ENCODE measurements at places on chromosomes 7 and 10.

- no peak for DNase-seq
These were observed 145.5 kb upstream of the CELF2 start for GRCh38 chr10:10872035-10872673.

- DNase-seq: peak; percentile 2
These were observed 918 bp downstream of the NET1 start for GRCh38 chr10:5413012-5413938.

DNA sequence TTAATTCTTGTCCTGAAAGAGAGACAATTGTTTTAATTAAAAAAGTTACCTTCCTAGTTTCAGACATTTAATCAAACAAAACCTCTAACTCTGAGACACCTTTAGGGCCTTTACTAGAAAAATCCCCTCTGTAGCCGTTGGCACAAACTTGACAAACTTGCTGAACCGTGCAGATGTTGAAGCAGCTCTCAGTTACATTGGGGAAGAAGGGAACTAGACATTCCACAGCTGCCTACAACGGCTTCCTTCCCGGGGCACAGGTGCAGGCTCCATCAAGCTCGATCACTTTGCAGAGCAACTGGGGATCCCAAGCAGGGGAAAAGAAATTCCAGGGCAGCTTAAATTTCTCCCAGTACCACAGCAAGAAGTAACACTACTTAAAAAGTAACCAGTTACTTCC is 141.3 kb downstream of the SKAP2 start:
- no peak for DNase-seq

DNA sequence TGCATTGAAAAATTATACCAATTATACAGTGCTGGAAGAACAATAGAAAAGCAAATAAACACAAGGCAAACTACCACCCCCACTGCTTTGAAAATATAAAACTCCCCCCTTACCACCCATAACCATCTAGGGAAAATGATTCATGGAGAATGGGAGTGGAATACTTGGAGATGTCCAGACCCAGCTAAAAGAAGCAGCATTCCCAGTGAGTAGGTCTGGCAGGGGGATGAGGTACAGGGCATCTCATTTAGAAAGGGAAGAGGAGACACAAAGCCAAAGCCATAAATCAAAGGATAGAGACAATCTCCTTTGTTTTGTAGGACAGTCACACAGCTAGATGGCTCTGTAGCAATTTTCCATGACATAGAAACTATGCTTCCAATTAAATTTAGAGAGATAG is 36.0 kb upstream of the DGKI start:
- DNase-seq: no peak

GRCh38 chr7:100137851-100138760 is 10.6 kb upstream of the LAMTOR4 start:
- no peak for DNase-seq

DNA sequence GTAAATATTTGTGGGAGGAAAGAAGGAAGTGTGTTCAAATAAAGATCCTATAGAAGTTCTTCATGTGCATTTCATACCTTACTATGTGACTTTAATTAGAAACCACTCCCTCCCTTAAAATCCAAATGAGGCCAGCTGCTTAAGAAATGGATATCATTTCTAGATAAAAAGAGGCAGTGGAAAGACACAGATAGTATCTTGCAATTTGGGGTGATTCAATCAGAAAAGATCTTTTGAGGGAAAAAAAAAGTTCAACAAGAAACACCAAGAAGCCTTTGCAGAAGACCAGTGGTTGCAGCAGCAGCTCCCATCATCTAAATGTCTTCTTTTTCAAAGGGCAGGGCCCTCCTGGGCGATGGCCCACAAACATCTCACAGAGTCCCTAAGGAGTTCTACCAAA is 200.1 kb downstream of the LRRN3 start:
- DNase-seq: no peak

DNA sequence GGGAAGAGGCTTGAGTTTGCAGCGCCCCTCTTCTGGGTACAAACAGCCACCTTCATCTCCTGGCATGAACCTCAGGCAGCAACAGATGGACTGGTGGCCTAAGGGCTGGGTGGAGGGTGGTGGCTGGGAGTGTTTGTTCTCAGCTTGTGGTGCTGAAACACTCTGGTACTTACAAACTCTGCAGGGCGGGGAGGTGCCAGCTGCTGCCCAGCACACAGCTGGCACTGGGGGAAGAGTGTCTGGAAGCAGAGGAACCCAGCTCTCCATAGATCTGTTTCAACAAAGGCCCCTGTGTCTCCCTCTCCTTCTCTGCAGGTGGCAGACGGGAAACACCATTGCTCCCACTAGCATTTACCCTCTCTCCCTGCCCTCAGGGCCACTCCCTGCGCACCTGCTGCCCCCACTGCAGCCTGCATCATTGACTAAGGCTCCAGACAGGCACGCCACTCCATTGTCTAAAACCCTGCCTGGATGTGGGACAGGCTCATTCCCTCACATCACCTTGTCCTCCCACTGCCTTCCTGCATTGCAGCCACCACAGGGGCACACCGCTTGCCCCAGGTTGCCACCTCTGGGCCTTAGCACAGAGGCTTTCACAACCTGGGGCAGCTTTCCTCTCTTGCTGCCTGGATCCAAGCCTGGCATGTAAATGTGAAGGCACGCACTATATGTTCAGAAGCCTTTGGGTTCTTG is 6.5 kb downstream of the ARHGAP22 start:
- DNase-seq: peak; percentile 56

DNA sequence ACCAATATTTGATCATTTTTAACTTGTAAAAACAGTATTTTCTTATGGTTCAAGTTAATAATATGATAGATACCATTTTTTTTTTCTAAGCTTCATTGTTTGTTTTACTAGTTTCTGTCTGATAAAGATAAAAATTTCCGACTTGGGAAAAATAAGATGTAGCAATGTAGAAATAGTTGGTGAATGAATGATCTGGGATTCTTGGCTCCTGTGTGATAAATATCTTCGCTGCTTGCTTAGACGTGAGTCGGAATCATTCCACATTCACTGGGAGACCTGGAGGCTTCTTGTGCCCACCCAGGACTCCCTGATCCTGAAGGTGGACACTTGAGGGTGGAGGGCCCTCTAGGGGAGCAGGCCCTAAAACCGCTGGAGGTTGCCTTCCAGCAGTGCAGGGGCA is 47.9 kb downstream of the EXOC4 start:
- DNase-seq: no peak

DNA sequence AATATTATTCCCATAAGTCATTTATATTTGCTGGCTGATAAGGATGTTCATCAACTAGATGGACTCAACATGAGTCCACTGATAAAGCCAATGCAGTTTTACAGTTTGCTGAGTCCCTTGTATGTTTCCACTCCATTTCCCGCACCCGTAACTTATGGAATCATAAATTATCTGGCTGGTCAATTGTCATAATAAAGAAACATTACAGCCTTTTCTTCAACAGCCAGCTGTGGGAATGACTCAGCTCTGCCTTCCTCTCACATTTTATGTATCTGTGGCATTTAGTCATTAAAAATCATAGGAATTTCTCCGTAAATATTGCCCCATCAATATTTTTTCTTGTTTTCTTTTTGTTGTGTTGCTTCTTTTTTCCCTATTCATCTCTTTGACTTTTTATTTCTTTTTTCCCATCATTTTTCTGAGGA is 22.3 kb upstream of the TMEM26 start:
- DNase-seq: no peak

DNA sequence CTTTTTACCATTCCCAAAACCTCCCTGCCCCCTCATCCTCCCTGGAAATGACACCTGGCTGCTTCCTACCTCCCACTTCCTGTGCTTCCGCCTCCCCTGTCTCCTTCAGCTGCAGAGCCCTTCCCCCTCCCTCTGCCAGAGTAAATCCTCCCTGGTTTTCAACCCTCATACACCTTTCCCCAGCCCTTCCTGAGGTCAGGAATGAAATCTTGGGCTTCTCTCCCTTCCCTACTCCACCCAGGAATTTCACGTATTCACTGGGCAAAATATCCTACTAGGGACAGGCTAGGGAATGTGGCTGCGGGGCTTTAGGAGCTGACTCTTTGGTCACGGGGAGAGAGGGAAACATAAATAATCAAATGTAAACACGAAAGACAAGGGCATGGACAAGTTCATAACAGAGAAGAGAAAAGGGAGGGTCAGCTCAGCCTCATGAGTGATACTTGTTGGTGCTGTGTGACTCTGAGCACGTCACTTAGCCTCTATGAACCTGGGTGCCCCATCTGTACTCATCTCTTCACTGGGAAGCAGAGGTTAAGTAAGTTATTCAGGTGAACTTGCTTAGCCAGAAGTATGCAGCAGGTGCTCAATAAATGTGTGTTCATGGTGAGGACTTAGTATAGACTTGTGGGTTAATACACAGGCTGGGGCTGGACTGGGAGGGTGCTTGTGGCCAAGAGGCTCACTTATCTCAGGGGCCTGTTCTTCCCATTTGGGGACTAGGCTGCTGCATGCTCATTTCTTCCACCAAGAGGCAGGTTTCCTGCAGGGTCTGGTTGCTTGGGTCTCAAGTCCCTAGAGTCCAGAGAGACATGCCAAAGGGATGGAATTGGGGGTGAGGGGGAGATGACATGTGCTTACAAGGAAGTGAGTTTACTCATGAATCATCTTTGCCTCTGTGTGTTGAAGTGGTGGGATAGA is 10.0 kb upstream of the DUSP5 start:
- no peak for DNase-seq

DNA sequence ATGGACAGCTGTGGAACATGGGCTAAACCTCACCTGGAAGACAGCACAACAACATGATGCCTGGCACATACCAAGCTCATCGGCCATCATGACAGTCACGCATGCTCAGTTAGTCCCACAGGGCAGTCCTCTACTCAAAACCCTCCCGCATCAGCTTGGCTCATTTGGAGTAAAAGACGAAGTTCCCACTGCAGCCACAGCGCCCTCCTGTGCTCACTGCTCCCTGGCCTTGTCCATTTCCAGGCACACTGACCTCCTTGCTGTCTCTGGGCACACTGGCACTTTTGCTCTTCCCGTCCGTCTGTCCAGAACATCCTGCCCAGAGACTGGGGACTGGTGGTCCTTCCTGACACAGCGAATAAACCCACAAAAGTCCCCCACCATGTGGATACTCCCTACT is 66.2 kb downstream of the LARP4B start:
- DNase-seq: no peak

DNA sequence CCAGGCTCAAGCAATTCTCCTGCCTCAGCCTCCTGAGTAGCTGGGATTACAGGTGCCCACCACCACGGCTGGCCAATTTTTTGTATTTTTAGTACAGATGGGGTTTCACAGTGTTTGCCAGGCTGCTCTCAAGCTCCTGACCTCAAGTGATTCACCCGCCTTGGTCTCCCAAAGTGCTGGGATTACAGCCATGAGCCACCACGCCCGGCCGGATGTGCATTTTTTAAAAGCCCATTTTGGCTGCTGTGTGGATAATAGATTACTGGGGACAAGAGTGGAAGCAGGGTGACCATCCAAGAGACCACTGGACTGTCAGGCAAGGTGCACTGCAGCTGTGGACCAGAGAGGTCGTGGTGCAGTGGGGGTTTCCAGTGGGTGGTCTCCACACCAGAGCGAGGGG is 21.4 kb downstream of the HKDC1 start:
- no peak for DNase-seq

DNA sequence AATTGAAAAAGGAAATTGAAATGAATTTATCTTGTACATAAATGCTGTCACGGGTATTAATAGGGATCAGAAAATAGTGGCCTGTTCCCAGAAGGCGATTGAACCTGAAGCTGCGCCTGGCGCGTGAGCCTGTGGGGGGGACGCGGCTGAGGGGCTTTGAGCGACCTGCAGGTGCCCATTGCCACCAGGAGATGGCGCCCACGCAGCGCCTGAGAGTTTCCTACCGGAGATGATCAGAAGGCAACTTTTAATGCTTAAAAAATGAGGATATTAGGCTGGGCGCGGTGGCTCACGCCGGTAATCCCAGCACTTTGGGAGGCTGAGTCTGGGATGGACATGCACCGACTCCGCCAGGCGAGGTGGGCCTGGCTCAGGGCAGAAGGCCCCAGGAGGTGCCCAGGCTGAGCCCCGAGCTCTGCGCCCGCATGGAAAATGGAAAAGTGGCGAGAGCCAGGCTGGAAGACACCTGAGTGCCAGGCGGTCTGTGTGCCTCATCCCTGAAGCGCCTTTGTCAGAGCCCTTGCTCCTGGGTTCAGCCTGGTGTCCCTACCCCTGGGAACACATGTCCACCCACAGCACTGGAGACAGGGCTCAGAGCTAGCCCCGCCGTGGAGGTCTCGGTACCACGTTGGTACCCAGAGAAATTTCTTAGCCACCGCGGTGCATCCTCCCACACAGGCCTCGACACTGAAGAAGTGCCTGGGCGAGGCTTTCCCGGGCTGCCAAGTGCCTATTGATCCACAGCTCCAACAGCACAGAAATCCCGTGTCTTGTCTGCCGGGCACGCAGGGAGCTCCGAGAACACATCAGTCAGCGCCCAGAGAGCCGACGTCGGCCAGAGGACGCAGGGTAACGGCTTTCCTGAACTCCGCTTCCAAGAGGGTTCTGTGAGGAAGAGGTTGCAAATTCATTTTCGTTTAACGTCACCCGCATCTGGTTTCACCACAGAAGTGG is 117.4 kb downstream of the INPP5A start:
- DNase-seq: peak; percentile 14

DNA sequence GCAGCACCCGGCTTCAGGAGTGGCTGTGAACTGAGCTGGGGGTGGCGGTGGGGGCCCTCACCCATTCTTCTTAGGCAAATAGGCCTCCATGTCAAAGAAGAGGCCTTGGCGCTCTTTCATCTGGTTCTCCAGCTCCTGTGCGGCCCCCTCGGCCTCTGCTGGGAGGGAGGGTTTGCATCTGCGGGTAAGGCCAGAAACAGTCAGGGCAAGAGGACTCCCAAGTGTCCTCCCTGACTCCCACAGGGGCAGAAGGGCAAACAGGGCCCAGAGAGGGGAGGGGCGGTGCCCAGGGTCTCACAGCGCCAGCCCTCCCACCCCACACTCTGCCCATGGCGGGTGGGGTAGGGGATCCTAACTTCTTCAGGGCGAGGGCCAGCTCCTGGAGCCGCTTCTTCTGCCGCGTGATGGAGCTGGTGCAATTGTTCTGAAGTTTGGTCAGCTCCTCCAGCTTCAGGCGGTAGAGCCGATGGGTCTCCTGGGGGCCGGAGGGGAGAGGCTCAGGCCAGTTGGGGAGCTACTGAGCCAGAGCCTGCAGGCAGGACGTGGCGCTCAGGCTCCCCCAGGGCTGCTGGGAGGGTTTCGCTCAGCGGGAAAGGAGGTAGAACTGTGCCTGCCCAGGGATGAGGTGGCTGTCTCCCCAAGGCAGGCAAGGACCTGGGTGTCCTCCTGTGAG is 2.2 kb downstream of the TMEM120A start:
- DNase-seq: no peak

GRCh38 chr7:3107228-3107763 is 63.6 kb upstream of the CARD11 start:
- DNase-seq: no peak

Data from NCI-H1105 treated with DMSO at 0.1 percent for 48 hours (cell line).